ENCODE measurements at places on chromosomes 2 and 18.

DNA sequence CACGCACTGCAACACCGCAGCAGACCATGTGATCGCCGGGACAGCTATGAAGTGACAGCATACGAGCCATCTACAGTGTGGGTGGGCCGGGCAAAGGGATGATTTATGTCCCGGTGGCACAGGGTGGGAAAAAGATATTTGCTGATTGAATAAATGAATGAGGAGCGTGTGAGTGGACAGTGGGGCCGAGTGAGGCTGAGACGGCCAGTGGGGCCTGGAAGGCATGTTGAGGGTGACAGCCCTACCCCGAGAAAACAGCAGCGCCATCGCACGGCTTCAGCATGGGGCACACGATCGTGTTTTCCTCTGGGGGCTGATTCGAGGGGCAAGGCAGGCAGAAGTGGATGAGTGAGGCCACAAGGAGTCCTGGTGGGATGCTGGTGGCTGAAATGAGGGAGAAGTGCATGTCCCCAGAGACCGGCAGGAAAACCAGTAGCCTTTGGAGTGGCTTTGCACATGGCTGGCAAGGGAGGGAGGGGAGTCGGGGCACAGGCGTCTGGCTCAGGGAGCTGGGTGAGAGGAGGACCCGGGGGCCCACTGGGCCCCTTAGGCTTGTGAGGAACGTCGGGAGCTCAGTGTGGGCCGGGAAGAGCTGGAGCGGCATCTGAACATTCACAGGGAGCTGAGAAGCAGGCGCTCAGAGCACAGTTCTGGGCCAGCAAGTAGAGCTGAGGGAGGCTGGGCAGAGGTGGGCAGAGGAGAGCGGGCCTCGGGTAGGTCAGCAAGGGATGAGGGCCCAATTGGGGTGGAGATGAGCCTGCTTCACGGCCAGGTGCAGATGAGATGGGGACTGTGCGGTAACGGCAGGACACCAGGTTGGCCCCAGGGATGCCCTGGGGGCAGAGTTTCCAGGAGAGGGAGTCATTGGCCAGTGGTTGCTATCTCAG is 32.1 kb upstream of the MAL start:
- DNase-seq = no peak

- DNase-seq = no peak
These were observed 116.6 kb upstream of the PELI1 start for GRCh38 chr2:64260817-64261216.

- no peak for DNase-seq
These were observed 3.4 kb downstream of the CYRIA start for GRCh38 chr2:16661936-16662839.

DNA sequence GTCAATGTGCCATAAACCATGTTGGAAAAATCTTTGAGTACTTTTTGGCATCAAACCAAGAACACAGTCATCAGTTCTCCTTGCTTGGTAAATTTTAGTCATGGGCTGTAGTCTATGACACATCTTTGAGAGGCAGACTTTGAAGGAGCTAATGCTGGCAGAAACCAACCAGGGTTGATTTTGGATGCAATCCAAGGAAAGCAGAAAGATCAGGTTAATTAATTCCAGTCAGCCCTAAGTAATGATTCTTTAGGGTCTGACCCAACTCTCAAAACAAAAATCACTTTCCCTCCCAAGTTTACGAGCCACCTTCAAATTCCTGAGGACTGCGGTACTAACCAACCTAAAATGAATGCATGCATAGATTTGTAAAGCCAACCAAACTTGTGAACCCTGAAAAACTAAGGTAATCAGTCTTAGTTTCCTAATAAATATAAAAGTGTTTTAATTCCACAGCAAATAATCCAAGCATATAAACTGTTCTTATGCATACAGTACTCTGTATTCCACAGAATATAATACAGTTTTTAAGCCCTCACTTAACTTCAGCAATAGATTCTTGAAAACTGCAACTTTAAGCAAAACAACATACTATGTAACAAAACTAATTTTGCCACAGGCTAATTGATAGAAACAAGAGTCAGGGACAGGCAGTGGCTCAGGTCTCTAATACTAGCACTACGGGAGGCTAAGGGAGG is 22.0 kb downstream of the AP1S3 start:
- DNase-seq = peak; percentile 81

DNA sequence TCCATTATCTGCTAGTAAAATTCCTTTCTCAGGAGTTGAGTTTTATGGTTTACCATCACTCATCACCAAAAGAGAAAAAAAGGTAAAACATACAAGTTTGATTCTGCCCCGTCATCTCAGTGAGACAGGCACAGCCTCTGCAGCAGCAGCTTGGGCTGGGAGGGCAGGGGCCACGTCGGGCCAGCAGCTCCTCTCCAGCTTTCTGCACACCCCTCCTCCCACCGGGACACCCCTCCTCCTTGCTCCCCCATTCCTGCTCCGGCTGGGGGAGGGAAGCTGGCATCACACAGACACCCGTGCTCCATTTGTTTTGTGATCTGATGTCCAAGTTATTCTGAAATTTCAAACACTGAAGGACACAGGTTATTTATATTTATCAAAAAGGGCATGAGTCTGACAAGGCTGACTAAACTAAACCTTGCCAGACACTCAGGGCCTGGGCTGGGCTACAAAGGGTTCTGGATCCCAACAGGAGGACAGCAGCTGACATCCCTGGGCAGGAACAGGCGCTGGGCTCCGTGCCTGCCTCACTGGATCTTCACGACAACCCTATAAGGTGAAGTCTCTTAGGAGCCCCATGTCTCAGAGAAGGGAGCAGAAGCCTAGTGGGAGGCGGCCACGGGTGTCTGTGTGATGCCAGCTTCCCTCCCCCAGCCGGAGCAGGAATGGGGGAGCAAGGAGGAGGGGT is 71.4 kb downstream of the HDAC4 start:
- no peak for DNase-seq

DNA sequence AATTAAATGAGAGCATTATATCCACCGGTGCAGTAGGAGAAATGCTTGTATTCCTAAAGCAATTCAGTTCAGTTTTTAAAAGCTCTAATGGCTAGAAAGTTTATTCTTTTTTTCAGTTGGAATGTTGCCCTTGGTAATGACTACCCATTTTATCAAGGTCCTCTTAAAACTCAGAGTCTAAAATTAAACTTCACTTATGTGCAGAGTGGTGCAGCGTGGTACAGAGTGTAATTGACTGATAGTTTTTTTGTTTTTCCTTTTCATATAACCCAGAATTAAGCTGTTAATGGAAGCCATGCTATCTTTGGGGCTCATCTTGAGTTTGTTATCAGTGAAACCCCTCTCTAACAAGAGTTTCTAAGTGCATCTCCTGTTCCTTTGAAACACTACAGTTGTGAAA is 21.4 kb downstream of the NCOA1 start:
- no peak for DNase-seq

DNA sequence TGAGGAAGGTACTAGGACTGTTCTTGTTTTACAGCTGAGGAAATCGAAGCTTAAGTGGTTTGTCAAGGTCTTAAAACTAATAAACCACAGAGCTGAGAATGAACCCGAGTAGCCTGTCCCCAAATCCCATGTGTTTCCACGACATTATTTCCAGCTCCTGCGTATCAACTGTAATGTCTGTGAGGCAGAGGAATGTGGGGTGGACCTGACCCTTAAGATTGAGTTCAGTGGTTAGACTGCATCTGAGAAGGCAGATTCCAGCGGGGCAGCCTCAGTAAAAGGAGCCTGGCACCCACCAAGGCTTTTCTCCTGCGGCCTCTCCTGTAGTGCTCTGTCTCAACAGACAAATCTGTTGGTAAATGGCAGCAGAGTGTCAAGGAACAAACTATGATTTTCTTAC is 81.9 kb upstream of the TMEM178A start:
- DNase-seq = no peak

DNA sequence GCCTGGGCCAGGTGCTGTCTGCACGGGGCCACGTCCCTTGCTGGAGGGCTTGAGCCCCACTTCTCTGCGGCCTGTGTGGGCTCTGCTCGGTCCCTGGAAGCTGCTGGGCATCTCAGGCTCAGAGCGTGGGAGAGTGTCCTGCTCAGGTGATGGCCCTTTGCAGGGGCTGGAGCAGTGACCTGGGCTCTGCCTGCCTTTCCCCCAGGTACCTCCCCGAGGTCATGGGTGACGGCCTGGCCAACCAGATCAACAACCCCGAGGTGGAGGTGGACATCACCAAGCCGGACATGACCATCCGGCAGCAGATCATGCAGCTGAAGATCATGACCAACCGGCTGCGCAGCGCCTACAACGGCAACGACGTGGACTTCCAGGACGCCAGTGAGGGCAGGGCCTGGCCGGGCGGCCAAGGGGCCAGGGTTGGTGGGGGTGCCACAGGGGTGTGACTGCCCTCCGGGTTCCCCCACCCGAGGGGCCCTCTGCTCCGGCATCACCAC is 29.9 kb downstream of the GPC1 start:
- no peak for DNase-seq

- DNase-seq = no peak
These were observed 7.7 kb downstream of the LPIN1 start for GRCh38 chr2:11753886-11754699.

GRCh38 chr2:210269148-210269547 is 43.9 kb upstream of the ACADL start:
- no peak for DNase-seq

DNA sequence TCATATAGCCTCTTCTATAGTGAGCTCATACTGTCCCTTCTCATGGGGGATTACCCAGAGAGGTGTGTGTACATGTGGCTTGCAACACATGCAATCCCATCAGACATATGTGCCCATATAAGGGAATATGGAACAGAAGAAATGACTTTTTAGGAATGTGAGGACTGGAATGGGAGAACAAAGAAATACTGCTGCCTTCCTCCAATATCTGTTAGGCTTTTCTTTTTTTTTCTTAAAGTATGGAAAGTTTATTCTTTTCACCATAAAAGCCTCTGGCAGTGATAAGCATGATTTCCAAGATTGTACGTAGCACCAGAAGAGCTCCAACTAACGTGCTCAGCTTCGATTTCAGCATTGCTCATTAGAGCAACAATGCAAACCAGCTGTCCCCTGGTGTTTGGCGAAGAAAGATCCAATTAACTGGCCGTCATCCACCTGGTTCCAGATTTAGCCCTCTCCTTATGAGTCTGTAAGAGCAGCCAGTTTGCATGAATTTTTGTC is 113.6 kb downstream of the ADCYAP1 start:
- peak; percentile 82 for DNase-seq

DNA sequence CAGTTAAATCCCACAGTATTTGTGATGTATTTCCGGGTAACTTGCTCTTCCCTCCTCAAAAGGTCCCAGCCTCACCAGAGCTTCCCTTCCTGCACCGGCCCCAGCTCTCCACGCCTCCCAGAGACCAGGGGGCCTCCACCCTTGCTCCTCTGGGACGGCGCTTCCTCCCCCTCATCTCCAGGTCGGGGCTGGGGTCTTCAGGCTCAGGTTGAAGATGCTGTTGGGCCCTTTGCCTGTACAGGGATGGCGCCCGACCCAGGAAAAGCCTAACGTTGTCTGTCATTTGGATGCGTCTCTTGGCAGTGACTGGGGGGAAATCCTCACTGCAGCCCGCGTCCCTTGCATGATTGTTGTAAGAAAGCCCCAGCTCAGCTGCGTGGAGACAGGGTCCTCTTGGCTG is 126.7 kb downstream of the TPO start:
- no peak for DNase-seq

DNA sequence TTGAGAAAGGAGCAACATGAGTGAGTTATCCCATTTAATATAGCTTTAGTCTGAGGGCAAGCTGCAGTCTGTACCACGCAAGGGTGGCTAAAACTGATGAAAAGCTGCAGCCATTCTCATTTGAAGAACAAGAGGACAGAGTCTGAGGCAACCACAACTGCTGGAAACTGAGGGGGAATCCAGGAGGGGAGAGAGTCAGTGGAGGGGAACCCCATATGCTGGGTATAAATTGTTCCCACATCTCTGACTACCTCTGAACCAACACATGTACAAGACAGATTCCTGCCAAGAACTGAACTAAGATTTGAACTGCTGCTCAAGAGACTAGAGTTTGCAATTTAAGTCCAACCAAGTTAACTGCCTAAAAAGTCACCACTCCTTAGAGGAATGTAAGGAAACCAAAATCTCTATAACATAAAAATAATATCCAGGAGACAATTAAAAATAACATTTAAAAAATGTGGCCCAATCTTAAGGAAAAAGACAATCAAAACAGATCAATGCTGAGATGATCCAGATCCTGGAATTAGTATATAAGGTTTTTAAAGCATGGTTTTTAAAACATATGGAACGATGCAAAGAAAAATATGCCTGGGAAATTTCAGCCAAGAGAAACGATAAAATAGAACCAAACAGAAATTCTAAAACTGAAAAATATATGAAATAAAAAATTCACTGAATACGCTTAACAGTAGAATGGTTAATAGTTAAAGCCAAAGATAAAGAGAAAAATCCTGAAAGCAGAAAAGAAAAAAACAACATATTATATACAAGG is 11.2 kb downstream of the CWC22 start:
- no peak for DNase-seq

DNA sequence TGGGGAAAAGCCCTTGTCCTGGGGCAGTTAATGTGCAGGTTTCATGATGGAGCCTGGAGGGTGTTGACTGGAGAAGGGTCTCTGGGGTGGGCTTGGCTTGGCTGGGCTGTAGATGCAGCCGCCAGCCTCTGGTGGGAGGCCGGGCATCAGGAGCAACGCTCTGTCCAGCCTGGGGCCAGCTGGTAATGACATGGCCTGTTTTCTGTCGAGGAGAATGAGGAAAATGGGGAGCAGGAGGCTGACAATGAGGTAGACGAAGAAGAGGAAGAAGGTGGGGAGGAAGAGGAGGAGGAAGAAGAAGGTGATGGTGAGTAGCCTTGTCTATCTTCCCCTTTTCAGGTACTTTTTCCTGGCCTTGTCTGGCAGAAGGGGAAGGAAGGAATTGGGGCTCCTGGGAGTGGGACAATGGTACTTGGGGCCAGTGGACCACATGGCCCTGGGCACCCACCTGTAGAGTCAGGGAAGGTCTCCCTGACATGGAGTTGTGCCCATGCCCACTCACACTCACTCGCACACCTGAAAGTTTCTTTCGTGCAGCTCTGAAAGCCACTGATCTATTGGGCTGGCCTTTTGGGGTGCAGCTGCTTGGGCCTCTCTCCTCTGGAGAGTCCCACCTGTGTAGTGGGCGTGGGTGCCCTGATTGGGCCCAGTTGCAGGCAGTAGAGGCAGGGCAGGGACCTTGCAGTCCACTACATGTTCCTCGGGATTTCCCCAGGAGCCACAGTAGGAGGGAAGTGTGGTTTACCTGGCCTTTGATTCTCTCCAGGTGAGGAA is 3.5 kb downstream of the PTMA start:
- DNase-seq = peak; percentile 32

Measured in eye (tissue), 1 donor.